ENCODE measurements at places on chromosomes 2 and 18. TPM values are rescaled to one million over a fixed set of nuclear protein-coding genes. Genes with fewer than 3 reads are reported as not detected.
A peak's percentile ranks its signal among the peaks of the same experiment; 100 is the strongest.

DNA sequence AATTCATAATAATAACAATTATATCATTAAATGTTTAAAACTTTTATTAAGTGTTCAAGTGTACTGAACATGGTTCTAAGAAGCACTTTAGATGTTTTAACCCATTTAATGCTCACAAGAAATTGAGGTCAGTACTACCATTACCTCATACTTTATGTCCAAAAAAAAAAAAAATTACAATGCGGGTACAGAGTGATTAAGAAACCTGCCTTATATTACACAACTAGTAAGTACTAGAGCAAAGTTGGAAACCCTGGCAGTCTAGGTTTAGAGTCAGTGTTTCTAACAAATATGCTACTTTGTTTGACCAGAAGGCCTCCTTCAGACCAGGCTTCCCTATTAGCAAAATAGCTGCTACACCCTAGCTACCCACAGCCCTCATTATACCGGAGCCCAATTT lies 28.5 kb downstream of the PLEKHM3 start:
- DNase-seq = no peak

GRCh38 chr2:149290662-149291061 lies 39.7 kb upstream of the LYPD6 start:
- no peak for DNase-seq

Gene MCM6
- 39.9 TPM for total RNA-seq

DNA sequence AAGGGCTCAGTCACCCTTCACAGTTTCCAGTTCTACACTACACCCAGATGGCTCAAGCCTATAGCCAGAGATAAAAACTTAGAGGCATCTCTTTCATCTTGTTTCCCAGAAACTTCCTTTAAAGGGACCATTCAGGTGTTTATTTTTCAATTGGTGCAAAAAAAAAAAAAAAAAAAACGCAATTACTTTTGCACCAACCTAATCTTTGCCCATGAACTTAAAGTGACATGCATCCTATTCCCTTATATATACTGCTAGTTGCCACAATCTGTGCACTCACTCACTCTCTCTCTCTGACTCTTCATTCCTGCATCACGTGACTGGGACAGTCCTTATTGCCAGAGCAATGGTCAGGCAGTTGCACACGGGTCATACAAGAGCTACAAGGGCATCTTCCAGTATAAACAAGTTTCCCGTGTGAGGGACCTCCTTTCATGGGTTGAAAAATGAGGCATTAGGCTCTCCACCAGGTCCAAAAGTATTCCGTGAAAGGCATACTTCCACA lies 789.4 kb downstream of the EPHA4 start:
- DNase-seq = no peak

Gene SLC11A1
- 0.17 TPM for total RNA-seq

DNA sequence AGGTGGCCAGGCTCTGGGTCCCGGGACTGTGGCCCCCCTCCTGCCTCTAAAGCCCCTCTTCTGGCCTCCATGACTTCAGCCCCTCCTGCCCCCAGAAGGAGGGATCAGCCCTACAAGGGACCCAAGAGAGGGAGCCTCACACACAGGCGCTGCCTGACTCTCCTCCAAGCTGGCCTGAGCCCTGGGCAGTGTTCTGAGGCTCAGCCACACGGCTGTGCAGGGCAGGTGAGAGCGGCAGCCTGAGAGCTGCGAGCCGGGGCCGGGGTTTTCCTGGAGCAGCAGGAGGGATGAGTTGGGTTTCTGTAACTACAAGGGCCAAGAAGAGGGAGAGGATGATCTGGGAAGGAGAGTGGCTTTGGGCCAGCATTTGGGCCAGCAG lies 70.1 kb downstream of the HPCAL1 start:
- DNase-seq = no peak

DNA sequence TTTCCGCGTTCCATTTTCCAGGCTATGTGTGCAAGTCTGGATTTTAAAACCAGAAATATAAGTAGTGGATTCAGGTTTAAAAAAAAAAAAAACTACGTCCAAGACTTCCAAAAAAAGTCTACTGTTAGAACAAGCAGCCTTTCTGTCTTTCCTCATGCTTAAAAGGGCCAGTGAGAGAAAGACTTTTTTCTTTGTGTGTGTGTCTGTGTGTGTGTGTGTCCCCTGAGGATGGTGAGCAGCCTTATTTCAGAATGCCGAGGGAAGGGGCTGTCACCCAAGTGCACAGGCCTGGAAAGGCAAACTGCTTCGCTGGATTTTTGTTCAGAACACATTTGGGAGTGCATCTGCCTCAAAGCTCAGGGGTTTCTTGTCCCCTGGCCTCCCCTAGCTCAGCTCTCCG lies 98.8 kb downstream of the ZBTB7C start:
- DNase-seq = no peak

DNA sequence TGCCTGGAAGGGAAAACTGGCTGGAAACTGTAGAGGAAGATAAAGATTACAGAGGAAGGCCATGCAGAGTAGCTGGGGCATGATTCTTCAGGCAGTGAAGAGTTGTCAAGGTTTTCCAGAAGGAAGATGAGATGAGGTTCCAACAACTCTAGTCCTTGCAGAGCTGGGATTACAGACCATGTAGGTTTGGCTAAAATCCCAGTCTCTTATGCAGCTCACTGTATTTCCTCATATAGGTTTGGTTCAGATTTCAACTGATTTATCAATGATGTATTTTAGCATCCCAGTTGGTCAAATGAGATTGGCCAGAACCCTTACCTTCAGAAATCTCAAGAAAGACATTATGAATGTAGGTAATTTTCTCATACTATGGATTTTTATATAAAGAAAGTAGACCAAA lies 16.4 kb downstream of the FAP start:
- no peak for DNase-seq

Gene ALPI
- not detected for total RNA-seq

GRCh38 chr18:36411745-36412168 lies 114.2 kb downstream of the FHOD3 start:
- peak; percentile 44 for DNase-seq

GRCh38 chr2:54577035-54577434 lies 120.9 kb downstream of the SPTBN1 start:
- no peak for DNase-seq

GRCh38 chr2:102929721-102930120 lies 167.9 kb downstream of the TMEM182 start:
- no peak for DNase-seq

Gene GALNT3
- total RNA-seq = 44.8 TPM

GRCh38 chr2:20291106-20291564 lies 59.5 kb downstream of the PUM2 start:
- DNase-seq = peak; percentile 93

GRCh38 chr2:117701365-117701764 lies 113.1 kb upstream of the DDX18 start:
- no peak for DNase-seq

- no peak for DNase-seq
These were observed 8.2 kb upstream of the FAM98A start for GRCh38 chr2:33607251-33607721.

- peak; percentile 93 for DNase-seq
These were observed 80.0 kb upstream of the ERBB4 start for GRCh38 chr2:212618636-212619035.

DNA sequence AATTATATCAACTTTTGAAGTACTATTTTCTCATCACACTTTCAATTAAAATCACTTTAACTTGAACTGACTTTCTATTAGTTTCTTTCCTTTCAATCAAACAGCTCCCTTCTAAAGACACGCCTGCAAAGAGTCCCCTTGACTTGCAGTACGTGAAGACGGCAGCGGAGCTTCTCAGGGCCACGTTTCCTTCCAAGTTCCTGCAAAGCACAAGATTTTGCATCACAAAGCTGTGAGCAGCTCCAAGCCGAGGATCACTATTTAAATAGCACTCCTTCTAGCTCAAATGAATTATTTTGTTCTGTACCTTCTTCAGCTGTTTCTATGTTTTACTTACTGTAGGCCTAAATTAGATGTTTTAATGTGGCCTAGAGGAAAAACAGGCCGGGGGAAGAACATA lies 30.8 kb downstream of the SH3YL1 start:
- no peak for DNase-seq

- no peak for DNase-seq
These were observed 25.1 kb downstream of the KDM3A start for GRCh38 chr2:86466306-86466705.

DNA sequence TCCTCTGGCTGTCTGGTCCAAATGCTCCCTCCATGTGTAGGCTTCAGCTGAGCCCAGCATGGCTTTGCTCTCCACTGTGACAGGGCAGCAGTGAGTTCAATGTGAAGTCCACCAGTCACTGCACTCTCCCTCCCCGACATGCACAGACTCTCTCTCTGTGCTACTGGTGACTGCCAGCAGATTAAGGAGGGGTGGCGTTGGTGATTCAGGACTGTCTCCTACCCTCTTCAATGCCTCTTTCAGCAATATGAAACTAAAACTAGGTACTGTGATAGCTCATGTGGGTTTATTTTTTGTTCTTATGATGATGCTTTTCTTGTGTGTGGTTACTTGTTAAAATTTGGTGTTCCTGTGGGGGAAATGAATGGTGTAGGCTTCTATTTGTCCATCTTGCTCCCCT lies 201.0 kb upstream of the RBMS1 start:
- no peak for DNase-seq

DNA sequence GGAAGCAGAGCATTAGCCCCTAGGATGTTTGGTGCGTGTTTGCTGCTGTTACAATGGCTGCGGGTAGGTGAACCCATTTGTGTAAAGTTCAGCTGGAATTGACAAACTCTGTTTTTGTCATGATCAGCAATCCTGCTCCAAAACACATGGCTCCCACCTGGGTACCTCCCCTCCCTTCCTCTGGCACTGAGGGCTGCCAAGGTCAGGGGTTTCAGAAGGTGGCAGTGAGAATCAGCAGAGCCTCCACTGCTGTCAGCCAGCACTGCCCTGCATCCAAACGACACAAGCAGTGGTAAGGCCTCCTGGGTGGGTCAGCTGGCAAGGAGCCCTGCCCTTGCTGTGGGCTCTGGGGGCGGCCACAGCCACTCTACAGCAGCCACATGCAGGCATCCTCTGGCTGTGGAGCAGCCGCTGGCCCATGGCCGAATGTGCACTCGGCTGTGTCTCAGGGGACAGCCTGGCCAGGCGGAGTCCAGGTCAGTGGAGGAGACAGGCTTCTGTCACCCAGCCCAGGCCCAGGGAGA lies 32.8 kb upstream of the LDLRAD4 start:
- DNase-seq = no peak

Gene TEX44
- not detected for total RNA-seq

Gene NEU2
- 4.0 TPM for total RNA-seq

Gene ST6GAL2
- total RNA-seq = 11.4 TPM

- DNase-seq = no peak
These were observed 14.6 kb downstream of the FARSB start for GRCh38 chr2:222641336-222641735.

DNA sequence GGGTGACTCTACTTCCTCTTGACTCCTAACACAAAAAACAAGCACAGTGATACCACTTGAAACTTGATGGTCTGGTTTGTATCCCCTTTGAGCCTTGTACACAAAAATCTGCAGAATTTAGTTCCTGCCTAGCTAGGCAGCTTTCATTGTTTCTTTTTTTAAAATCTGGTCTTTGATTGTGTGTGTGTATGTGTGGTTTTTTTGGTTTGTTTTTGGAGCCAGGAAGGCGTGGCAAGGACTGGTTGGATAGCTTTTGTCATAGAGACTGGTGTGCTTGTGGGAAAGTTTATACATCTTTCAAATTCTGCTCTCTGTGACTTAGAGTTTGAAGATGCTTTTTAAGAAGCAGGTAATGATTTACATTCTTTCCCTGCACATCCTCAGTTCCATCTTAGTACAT lies 127.4 kb downstream of the TANC1 start:
- peak; percentile 42 for DNase-seq

Gene IL37
- 2.6 TPM for total RNA-seq

Gene PAX3
- not detected for total RNA-seq

Gene MATN3
- total RNA-seq = 1.6 TPM

Gene LRATD1
- total RNA-seq = 35.4 TPM
